ENCODE measurements at places on chromosomes 3 and 15. TPM values are rescaled to one million over a fixed set of nuclear protein-coding genes. Genes with fewer than 3 reads are reported as not detected.

The DAPK2 gene
- total RNA-seq, result 5.9 TPM

The GOLGA8R gene
- total RNA-seq, result 6.2 TPM

- peak; percentile 29 for DNase-seq
Observed at GRCh38 chr15:57436961-57437360, 60.7 kb downstream of the CGNL1 start.

DNA sequence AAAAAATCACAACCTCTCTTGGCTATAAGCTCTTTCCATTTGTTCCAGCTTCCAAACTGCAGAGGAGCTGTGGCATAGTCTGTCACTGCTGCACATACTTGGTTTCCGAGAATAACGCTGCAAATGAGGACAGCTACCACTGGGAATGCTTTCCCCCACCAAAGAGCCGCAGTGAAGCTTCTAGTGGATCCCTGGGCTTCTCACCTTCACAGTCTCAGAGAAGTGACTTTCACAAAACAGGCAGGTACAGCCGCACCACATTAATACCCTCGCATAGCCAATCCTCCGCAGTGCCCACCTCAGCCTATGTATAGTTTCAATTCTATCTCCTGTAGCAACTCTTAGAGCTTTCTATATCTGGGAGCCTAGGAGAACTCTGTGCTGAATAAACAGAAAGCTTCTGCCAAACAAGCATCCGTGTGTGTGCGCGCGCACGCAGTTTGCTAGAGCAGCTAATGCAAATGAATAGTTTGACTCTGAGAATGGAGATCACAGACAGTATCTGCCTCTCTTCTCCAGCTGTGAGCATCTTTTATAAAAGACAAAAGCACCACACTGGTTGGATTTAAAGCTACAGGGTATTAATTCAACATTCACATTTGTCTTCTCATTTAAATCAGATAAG, 81.9 kb upstream of the PLXND1 start:
- DNase-seq, result peak; percentile 57

DNA sequence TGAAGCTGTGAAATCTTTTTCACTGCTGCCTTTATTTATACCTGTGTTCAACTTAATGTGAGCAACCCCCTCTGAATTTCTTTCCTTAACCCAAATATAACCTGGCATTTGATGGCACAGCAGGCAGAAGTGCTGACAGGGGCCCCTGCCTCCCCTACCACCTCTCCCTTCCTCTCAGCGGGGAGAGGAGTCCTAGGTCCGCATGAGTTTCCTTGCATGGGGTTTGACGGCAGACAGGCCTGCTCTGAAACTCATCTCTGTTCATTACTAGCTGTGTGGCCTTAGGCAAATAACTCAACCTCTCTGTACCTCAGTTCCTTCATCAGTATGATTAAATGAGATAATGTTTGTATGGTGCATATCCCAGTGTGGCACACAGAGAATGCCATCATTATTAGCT, 79.7 kb downstream of the SEC22A start:
- no peak for DNase-seq

The HIGD1A gene
- 52.4 TPM for total RNA-seq

DNA sequence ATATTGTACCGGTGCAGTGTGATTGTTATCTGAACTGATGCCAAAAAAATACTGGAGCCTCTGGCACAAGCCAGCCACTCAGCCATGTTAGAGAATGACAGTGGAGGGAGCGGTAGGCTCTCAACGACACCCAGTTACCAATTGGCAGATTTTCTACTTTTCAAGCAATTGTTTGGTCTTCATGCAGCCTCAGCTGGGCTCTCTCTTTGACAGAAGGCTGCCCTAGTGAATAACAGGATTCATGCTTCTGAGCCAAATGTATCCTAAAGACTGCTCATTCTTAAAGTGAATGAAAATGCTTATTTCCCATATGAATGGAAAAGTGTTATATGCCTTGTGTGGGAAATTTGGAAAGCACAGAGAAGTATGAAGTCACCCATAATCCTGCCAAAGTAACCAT, 261.2 kb upstream of the TRIM42 start:
- DNase-seq, result no peak

DNA sequence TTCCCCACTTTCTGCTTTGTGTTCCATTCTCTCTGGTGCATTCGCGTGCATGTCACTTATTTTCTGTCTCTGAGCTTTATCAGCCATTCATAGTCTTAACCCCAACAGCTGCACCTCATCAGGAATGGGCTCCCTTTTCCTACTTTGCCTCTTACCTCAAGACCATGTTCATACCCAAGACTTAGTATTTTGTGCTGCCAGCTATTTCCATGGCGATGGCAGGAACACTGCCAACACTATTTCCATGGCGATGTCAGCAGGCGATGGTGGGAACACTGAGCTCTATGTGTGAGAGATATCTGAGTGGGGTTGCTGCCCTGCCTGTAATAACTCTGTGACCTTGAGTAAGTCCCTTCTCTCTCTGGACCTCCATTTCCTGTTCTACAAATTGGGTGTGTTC, 5.5 kb downstream of the ZNF35 start:
- DNase-seq, result no peak

GRCh38 chr15:73385205-73385604, 16.4 kb upstream of the HCN4 start:
- no peak for DNase-seq

GRCh38 chr15:76964157-76964556, 30.8 kb upstream of the PSTPIP1 start:
- no peak for DNase-seq

DNA sequence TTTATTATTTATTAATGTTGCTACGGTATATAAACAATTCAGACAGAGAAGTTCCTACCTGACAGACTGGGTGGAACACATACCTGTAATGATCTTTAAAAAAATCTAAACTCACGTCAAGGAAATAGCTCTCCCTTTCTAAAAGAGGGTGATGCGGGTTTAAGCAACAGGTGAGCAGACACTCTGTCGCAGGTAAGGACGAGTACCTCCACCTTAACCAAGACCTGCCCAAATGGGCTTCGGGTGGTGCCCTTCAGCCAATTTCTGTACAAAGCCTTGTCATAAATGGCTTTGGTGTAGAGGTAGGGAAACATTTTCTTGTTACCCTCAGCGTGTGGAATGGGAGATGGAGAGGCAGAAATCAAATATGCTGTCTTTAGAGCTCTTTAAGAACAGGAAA, 67.0 kb downstream of the CHSY1 start:
- DNase-seq, result no peak

The EXD1 gene
- total RNA-seq, result not detected

DNA sequence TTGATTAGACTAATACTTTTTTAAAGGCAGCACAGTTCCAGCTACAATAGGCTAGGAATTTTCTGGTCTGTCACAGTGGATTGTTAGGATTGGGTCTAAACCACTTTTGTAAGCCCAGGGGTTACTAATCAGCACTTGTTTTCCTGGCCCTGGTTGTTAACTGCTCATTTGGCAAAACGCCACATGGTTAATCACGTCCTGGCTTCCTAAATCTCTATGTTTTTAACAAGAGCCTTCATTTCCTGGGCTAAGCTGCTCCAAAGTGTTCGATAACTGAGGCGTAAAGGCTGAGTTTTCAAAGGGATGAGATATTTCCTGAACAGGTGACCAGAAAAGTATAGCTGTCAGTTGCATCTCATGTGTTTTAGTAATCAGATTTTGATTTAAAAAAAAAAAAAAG, 38.9 kb upstream of the CLRN1 start:
- DNase-seq, result no peak

All from body of pancreas (tissue), 4 donors.